T-helper 1 cell (primary cell): ENCODE measurements at places on chromosomes 1 and 21.

DNA sequence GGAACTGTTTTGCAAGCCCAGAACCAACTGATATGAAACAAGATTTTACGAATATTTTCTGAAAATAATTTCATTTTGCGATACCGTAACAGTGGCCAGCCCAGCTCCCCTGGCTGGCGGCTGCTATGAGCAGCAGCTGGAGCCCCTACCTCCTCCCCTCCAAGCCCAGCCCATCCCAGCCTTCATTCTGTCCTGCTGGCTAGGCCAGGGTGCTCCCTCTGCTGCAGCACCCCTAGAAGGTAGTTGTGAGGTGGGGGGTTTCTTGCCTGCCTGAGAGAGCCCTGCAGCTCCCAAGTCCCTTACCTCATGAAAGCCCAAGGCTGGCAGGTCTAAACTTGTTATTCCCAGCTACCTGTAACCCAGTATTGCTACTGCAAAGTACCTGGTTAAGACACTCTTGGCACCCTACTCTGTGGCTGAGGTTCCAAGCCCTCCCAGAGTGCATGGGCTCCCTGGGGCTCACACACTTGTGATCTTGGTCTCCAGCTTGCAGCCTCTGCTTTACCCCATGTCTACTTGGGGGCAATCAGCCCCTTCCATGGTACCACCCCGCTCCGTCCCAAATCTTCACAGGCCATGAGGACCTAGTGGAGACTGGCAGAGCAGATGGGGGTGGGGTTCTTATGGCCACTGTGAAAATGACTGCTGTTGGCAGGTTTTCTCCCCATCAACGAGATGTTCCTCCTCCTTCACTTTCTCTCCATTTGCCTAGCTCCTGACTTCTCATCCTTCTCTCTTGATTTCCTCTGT, 239.8 kb downstream of the TRABD2B start:
- no peak for DNase-seq

- DNase-seq, result no peak
These were observed 16.5 kb downstream of the CAMK2N1 start for GRCh38 chr1:20469406-20470076.

GRCh38 chr1:156006666-156007376, 13.9 kb downstream of the SSR2 start:
- no peak for DNase-seq

DNA sequence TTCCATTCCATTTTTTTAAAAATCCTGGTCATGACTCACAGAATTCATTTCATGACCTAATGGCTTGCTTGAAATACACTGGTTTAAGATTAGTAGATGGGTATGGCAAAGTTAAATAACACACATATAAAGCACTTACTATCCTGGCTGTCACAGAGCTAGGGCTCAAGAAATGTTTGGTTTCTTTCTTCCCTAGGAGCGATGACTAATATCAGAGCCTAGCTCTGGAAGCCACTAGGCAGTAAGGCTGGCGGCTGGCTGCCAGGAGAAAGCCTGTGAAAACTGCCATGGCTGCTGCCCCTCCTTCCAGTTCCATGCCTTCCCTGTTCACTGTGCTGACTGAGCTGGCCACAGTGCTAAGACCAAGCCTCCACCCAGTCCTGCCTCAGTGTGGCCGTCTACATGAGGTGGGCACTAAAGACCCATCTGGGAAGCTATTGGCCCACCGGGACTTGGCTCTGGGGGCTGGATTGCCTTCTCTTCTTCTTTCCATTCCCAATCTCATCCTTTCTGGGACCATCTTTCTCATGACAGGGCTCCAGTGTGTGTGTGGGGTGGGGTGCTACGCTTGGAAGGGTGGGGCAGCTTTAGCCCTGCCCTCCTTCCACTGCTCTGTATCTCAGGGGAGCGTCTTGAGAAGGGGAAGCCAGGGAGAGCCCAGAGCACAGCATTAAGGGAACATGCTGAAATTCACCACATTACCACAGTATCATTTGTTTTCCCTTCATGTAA, 10.8 kb upstream of the ASCL5 start:
- DNase-seq, result no peak

DNA sequence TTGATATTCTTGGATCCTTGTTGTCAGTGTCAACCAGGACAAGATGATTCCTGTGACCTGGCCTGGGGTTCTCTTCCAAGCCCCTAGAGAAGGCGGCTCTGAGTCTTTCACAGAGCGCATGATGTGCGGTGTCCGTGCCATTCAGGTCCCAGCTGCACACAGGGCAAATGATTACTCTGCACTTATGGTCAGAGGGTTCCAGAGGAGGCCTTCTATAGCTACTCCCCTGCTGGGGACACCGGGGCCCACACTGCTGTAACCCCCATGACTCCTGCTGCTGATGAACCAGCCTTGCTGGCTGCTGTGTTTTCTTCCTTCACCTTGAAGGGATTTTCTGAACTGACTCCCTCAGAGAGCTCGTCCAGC, 1.5 kb downstream of the PTGFRN start:
- DNase-seq, result no peak

- no peak for DNase-seq
These were observed 116.1 kb upstream of the SPATA6 start for GRCh38 chr1:48588061-48588460.

DNA sequence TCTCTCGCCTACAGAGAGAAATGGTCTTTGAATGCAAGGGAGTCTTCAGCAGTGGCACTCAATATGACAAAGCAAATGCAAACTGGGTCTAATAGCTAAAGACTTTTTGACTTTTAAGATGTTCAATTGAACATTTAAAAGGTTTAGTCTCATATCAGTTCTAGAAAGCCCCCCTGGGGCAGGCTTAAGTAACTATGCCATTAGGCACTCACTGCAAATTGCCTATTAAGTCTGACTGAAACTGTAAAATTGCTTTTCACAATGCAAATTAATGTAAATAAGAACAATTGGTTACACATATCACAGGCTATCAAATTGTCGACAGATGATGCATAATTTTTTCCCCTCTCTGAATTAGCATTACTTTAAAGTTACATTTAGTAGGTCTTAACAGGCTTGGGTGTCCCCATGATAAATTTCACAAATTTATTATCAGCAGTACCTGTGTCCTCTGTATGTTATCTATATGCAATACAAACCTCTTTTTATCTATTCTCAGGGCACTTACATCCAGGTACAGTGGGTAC, 329.1 kb downstream of the LRRIQ3 start:
- no peak for DNase-seq

DNA sequence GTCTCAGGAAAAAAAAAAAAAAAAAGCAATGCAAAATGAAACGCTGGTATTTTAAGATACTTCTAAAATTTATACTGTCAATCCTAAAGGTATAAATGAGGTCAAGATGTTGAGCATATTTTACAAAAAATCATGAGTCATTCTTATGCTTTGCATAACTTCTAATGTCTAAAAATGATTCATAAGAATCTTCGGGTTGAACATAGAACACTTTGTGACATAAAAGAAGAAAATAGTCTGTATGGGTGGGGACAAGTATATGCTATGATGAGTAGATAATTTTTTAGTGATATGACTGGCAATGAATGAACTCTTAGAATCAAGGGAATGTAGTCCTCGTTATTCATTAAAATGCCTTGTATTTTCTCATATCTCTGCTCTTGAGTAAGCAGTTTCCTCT, 416.9 kb upstream of the USP24 start:
- DNase-seq, result no peak

DNA sequence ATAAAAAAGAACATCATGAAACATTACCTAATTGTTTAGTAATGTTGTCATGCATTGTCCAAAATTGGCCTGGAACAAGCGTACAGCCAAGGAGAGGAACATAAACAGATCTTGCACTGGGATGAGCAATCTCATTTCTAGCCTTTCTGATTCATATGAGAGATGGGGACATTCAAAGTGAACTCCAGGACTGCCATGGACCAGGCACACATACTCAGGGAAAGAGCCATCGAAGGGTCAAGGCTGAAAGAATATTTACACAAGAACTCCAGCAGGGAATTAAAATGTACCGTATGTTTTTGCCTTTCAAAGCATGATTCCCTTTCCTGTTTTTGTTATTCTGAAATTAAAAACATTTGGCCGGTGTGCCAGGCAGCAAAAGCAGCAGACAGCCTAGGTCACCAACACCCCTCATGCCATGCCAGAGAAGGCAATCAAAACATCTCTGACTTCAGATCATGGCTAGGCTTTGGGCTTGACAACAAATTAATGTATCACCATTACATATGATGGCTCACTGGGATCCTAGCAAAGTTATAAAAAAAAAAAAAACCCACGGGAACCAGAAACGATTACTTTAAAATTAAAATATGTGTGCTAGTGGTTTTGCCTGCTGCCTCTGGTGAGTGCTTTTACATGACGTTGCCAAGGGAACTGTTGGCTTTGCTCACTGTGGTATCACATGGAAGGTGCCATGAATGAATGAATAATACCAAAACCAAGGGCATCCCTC, 159.8 kb downstream of the TGFBR3 start:
- DNase-seq, result no peak

GRCh38 chr1:206511362-206512057, 4.2 kb downstream of the RASSF5 start:
- DNase-seq, result no peak

DNA sequence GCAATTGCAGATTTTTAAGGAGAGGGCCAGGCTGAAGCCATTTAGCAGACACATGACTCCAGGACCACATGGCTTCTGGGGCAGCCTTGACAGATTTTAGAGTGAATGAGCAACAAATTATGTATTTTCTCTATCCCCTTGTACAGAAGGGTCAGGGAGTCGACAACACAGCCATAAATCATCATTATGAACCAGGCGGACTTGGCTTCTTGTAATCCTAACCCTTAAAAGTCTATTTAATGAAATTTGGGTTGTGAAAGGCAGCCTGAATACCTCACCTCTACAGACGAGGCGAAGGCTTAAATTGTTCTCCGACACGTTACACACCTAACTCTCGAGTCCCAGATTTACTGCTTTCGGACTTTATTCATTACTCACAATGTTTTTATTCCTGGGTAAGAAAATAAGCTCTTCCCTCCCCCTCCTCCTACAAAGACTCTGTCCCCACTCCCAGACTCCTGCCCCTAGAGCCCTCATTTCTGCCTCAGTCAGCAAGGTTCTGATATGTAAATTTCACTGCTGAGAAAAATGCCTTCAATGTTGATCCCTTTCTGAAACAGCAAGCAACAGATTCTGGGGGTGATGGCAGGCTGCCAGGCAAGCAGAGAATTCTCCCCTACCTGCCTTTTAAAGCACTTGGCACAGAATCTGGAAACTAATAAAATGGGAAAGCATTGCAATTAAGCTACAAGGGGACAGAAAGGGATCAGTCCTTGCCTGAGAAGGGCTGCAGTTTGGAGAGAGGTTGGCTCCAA, 51.6 kb downstream of the PLPP3 start:
- no peak for DNase-seq

DNA sequence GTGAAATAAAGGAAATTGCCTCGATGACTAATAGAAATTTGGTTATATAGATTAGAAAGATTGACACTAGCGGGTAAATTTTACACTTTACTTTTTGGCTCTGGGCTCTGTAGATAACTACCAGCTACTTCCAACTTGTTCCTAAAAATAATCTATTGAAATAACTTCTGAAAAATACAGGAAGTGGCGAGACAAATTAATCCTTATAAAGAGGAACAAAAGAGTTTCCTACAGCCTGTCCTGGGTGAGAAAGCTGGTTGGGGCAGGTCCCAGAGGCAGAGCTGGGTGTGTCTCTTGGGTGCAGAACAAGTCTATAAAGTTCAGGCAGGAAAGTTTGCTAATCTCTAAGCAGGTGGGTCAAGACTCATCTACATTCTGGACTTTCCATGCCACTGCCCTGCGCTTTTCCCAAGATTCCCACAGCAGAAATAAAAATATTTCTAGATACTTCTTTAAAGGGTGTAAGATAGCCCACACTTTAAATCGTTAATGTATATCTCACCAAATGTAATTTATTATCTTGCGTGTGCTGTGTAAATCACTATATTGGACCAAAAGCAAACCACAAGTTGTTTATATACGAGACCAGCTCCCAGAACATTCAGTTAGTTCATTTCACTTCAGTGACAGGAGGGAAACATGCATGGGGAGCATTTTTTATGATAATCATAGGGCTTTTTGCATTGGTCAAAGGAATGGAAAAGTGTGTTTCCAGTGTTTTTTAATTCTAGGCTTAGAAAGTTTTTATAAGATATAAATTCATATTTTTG, 70.1 kb upstream of the NRIP1 start:
- no peak for DNase-seq

DNA sequence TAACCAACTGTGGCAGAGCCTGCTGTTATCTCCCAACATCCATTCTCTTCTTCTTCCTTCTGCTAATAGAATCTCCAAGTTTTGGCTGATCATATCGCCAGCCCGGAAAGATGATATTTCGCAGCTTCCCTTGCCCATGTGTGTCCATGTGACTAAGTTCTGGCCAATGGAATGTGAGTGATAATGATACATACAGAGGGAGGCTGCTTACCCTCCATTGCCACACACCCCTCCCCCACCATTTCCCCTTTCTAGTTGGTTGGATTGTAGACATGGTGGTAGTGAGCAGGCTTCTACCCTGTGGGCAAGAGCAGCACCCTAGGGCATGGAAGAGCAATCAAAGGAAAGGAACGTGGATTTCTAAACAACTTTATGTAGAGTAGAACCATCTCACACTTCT, 48.8 kb downstream of the SLC9C2 start:
- no peak for DNase-seq

DNA sequence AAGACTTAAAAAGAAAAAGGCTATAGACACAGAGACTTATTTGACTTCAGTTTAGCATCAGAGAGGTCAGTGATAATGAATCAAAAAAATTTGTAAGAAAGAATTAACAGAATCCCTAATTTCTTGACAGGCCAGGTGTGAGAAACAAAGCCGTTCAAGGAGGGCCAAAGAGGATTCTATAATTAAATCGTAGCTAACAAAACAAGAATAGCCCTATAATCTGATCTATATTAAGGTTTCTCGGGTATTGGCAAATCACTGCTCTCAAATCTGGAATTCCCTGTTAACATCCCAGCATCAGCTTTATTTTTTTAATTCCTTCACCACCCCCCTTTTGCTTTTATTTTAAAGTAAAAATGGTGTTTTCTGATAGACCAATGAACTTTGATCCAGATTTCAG, 60.3 kb downstream of the PUM1 start:
- DNase-seq, result no peak

DNA sequence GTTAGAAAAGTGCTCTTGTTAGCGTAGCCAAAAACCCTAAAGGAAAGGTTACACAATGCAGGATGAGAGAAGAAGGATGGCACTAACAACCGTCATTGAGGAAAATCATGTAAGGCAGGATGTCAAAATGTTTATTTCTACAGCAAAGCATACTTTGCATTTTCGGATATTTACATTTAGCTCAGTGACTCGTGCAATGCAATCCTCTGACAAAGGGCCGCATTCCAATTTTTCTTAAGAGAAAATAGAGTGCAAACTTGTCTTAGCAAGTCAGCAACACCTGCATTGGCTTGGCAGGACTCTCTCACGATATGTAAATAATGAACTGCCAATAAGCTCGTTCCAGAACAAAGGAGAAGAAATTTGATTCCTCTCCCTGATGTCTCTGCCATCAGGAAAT, 33.3 kb downstream of the TIAM1 start:
- no peak for DNase-seq
